B cell (primary cell): ENCODE measurements at places on chromosomes 11 and 22.

- DNase-seq: no peak
Measured at GRCh38 chr22:27215871-27216270, 558.5 kb downstream of the MIAT start.

GRCh38 chr22:19410941-19411689 lies 20.4 kb downstream of the HIRA start:
- DNase-seq: no peak

DNA sequence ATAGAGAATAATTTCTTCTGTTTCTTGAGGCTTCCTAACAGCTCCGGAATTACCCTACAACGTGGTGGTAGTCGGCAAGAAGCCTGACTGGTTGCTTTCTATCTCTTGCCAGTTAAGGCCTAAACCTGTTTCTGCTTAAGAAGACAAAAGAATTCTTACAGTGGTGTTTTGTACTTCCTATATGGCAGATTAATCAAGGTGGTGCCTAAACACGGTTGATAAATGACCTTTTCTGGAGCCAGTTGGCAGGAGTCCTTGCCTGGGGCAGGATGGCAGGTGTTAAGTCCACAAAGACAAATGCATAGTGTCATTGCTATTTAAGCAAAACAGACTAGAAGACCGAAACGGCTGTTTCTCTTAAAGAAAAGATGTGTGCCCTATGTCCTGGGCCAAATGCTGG lies 9.9 kb downstream of the GVQW3 start:
- DNase-seq: no peak

GRCh38 chr11:26778000-26778757 lies 56.3 kb upstream of the SLC5A12 start:
- no peak for DNase-seq

GRCh38 chr11:9065607-9066432 lies 25.6 kb downstream of the SCUBE2 start:
- no peak for DNase-seq

DNA sequence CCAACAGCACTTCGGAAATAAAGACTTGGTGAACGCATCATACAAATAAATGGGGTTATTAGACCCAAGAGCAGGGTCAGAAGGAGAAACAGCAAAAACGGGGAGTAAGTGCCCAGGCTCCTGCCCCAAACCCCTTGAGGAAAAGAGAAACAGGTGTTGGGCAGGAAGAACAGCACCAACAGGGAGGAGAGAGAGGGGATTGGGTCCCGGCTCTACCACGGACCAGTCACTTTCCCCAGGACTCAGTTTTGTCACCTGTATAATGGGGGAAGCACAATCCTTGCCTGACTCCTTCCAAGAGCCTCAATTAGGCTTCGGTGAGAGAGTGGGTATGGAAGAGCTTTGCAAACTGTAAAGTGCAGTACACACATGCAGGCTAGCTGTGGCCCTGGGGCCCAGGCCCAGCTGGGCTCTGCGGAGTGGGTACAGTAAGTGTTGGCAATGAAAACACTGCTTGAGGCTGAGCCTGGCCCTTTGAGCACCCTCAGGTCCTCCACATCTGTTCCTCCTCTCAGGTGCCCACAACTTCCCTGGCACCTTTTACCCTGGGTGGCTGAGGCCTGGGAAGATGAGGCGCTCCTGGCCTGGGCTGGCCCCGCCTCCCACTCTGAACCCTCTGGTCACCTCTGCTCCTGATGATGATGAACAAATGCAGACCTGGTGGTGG lies 8.9 kb downstream of the SLC29A2 start:
- DNase-seq: no peak

DNA sequence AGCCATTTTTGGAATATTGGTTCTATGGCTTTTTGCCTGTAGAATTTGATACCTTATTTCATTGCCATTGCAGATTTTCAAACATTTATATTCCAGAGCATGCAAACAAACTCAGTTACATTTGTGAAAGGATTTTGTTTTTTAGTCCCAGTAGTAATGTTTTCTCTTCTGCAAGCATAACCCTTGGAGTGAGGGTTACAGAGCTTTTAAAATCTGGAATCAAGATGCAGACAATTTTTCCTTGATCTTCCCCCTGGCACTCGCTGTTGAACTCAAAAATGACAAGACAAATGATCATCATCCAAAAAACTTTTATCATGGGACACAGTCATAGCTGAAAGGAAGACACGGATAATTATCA lies 20.8 kb downstream of the BBOX1 start:
- no peak for DNase-seq

- DNase-seq: no peak
Measured at GRCh38 chr11:125062218-125062930, 731 bp upstream of the SLC37A2 start.

GRCh38 chr11:74256378-74257133 lies 54.9 kb downstream of the P4HA3 start:
- no peak for DNase-seq

GRCh38 chr11:59666969-59667368 lies 1.9 kb downstream of the PATL1 start:
- DNase-seq: no peak

- no peak for DNase-seq
Measured at GRCh38 chr22:37207981-37208380, 4.3 kb downstream of the SSTR3 start.

- DNase-seq: no peak
Measured at GRCh38 chr22:36753120-36753802, 22.7 kb downstream of the IFT27 start.

GRCh38 chr11:75816561-75817239 lies 1.7 kb downstream of the UVRAG start:
- no peak for DNase-seq

DNA sequence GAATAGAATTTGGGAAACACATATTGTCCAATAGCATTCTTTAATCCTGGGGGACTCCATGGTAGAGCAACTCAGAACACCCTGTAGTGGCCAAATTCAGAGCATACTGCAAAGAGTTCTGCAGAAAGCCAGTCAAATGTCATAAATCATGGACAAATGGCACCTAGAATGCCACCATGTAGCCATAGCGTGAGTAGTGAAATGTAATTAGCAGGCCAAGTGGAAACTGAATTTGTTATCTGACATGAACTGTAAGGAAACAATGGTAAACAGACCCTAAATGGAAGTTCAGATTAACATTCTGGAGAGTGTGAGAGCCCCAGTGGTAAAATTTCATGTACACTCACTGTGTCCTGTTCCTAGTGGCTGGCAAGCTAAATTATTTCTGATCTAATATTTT lies 7.0 kb upstream of the PRSS23 start:
- no peak for DNase-seq

DNA sequence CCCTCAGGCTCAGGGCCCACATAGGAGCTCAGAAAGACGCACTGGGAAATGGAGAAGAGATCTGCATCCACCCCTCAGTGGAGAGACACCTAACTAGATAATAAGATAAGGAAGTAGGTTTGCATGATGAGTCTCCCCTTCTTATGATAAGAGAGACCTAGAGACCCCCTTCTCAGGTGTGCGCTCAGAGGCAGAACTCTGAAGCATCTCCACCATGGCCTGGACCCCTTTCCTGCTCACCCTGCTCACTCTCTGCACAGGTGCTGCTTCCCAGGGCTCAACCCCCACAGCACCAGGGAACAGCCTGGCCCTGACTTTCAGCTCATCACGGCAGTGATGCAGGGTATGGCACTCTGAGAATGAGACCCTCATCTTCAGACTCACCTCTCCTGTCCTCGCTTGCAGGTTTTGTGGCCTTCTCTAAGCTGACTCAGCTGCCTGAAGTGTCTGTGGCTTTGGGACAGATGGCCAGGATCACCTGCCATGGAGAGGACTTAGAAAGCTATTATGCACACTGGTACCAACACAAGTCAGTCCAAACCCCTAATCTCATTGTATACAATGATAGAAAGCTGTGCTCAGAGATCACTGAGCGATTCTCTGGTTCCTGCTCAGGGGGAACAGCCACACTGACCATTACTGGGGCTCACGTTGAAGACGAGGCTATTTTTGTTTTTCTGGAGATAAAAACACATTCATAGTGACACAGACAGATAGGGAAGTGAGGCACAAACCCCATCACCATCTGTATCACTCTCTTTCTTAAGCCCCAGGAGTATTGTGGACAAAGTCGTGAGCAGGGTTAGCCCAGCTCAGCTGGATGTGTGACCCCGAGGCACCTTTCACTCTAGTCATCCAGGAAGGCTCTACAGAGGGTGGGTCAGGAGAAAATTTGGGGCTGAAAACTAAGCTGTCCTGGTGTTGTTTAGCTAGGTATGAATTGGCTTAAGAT lies 29.7 kb upstream of the IGLL5 start:
- no peak for DNase-seq

GRCh38 chr11:65503949-65504673 lies 5.3 kb downstream of the MALAT1 start:
- no peak for DNase-seq

GRCh38 chr22:30178181-30179126 lies 68.1 kb downstream of the LIF start:
- DNase-seq: no peak

GRCh38 chr11:122789907-122790306 lies 48.4 kb upstream of the CRTAM start:
- no peak for DNase-seq

- DNase-seq: no peak
Measured at GRCh38 chr22:42227435-42227834, 43.0 kb downstream of the TCF20 start.

- no peak for DNase-seq
Measured at GRCh38 chr11:83441171-83441570, 155.0 kb upstream of the CCDC90B start.

DNA sequence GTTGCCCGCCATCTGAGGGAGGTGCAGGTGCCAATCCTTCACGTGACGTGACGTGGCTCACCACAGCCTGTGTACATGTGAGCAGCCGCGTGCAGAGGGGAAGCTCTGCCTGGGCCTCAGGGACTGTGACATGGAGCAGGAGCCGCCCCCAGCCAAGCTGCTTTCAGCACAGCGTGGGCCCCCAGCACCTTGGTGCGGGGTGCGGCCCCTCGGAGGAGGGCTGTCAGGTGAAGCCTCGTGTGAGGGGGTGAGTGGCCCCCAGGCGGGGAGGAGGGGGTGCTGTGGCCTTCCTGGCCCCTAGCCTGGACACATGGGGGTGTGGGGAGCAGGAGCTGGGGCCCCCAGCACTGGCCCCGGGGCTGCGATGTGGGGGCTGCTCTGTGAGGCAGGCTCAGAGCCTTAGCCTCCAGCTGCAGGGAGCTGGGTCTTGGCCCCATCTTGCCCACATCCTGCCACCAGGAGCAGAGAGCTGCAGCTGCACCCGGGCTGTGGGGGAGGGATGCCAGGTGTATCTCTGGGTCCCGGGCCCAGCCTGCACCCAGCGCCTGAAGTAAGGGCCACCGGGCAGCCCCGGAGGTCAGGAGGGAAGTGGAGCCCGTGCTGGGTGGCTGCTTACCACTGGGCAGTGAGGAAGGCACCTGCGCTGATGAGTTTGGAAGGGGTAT lies at the start of gene ADORA2A:
Gene ADORA2A, plus strand, starts transcription at position 100 of the 665 bp plus-strand sequence. CDS start 5,806 bp downstream, outside the sequence.
- DNase-seq: peak; percentile 96

DNA sequence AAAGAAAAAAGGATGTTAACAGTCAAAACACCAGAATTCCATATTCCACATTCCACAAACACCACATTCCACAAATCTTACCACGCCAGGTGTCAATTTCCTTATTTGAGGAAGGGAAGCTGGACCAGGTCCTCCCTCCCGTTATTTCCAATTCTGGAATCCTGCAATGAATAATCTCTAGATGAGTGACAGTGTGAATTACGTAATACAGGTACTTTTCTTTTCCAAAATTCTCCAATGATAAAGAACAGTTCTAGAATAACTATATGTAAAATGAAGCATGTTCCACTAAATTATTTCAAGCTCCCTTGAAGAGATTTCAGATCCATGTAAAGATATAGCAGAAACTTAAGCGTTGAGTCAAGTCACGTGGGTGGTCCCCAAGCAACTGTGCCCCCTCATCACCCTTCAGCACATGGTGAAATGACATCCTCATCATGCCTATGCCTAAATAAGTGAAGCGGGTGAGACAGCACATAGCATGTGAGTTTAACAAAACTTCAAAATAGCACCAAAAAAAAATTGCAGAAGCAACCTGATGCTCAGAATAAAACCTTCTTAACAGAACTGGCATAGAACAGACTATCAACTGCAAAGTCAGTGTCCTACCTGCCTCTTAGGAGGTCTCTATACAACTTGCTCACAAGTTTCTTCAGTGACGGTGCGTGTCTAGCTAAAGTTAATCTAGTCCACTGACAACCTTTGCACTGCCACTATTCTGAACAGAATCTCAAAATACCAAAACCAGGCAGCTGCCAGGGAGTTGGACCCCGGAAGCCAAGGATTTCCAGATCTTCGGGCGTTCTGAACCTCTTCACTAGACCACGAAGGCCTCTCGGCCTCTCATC lies 876 bp downstream of the NFRKB start:
- DNase-seq: no peak

- no peak for DNase-seq
Measured at GRCh38 chr11:107598225-107599139, 7.5 kb downstream of the ELMOD1 start.

DNA sequence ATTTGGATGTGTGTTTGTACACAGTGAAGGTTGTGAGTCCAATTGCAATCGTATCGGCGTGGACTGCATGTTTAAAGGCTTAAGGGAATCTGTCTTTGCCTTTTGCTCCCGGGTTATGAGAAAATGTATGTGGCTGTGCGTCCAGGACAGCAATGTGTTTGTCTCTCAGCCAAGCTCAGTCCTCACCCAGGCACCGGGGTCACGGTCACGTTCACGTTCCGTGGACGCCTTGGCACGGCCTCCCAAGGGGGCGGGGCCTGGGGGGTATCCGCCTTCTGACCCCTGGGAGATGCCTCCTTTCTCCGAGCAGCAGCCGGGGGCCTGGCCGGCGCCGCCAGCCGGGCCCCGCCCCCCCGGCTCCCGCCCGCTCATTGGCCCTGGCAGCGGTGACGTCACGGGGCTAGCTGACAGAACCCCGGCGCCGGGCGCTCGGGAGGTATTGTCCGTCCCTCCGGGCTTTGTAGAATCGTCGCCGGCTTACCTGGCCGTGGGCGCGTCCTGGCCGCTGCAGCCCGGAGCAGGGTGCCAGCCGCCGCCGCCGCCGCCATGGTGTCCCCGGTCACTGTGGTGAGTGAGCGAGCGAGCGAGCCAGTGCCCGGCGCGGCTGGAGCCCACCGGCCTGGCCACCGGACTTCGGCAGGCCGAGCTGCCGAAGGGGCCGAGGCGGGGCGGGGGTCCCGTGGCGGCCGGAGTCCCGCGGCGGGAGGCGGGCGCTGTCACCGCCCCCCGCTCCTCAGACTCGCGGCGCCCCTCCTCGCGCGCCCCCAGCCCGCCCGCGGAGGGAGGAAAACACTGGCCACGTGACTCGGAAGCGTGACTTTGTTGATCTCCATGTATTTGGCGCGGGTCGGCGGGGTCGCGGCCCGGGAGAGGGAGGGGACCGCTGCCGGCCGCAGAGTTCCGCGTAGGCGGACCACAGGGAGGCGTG lies at the start of gene TMEM86A:
Gene TMEM86A, plus strand, starts transcription at position 439 of the 928 bp plus-strand sequence. Its CDS starts 108 bp downstream, at position 547.
- DNase-seq: peak; percentile 89

- DNase-seq: no peak
Measured at GRCh38 chr11:69468911-69469885, 12.3 kb upstream of the LINC01488 start.

DNA sequence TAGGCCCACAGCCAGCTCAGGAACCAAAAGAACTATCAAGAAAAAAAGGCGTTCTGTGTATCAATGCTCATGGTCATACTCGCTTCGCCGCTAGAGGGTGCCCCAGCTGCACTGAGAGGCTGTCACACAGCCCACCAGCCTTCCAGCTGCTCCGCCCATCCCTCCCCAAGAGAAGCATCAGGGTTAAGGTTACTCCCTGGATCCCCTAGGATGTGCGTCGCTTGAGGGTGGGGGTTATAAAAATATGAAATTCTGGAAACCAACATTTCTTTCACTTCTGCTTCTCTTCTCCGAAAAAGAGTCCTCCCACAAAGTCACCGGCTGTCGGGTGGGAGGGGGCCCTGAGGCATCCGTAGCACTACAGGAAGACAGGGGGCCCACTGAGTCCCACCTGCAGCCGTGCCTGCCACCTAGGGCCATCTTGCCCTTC lies 1.7 kb downstream of the CBX6 start:
- peak; percentile 87 for DNase-seq

GRCh38 chr11:8310743-8311298 lies 47.1 kb upstream of the LMO1 start:
- DNase-seq: no peak
